ENCODE measurements at places on chromosomes 13 and 19.

DNA sequence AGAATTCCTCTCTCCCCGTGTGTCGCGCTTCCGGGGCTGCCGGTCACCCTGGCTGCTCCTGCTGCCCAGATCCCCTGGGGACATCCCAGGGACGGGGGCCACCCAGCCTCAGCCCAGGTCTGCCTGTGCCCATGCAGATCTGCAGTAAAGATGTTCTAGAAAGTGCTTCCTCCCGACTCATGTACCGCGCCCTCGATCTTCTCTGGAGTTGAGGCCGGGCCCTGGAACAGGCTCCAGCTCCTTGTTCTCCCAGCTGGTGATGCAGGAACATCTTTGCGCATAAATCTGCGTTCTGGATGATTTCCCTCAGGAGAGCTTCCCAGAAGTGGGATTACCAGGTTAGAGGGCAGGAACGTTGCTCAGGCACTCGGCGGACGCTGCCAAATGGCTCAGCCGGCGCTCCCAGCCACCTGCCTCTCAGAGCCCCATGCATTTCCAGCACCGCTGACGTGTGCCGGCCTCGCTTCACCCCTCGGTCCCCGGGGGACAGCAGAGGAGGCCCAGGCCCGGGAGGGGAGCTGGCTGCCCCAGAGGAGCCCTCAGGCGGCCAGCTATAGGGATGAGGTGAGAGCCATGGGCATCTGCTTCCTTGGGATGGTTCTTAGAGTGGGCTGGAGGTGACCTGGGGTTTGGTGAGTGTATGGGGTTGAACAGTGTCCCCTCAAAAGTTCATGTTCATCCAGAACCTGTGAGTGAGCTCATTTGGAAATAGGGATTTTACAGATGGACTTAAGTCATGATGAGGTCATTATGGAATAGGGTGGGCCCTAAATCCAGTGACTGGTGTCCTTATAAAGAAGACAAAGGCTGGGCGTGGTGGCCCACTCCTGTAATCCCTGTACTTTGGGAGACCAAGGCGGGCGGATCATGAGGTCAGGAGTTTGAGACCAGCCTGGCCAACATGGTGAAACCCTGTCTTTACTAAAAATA is 42.6 kb downstream of the CRTC1 start:
- DNase-seq = no peak

DNA sequence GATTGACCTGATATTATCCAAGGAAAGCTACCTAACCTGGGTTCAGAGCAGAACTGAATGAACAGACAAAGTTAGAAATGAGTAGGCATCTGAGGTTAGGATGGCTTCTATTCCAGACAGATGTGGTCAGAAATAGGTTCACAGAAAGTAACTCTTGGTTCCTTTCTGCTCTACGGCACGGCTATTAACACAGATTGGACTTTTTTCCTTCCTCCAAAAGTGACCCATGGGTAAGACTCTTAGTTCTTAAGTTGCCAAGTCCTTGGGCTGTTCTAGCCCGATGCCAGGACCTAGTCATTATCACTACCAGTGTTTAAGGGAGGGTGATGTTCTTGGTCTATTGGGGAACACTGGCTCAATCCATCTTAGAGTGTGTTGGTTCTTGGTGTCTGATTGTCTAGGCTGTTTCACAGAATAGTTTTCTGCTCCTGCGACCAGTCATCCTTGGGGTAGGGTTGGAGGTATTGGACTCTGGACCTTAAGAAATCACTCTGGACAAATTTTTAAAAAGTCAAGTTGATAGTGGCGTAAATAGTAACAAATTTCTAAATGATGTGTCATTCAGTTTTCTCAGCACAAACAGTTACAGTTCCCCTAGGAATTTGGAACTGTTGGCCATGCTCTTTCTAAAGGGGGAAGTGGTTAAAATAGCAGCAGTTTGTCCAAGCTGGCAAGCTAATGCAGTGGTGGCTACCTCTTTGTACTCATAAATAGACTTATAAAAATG is 60.1 kb upstream of the MYCBP2 start:
- peak; percentile 29 for DNase-seq

GRCh38 chr13:111209613-111210012 is 94.5 kb downstream of the ARHGEF7 start:
- no peak for DNase-seq

DNA sequence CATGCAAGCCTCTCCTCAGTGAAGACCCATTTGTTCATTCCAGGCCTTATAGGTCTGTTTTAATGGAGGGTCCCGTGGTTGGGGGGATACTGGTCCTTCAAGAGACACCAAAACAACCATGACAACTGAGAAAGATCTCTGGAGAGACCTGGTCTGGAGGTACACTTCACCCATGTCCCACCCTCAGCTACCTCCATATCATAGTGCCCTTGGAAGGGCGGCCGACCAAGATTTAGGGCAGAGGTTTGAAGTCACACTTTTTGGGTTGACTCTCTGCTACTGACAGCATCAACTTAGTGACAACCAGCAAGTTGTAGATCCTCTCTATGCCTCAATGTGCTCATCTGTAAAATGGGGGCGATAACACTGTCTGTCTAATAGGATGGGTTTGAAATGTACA is 177.3 kb downstream of the TSHZ3 start:
- DNase-seq = no peak

- no peak for DNase-seq
These were observed 497.1 kb downstream of the DCT start for GRCh38 chr13:93982179-93982918.

DNA sequence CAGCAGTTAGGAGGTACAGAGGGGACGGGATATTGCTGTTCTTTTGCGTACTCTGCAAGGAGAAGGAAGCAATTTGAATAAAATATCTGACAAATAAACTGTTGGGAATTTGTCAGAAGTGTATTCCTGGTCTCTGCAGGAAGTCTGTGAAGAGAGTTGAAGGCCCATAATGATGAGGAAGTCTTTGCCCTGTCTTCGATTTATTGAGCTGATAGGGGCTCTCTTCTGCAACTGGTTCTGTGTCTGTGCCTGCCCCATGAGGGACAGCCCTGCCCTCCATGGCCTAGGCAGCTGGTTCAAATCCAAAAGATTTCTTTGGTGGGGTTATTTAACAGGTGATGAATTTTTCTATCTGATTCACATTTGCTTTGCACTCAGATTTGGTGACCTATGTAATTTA is 339.7 kb upstream of the EDNRB start:
- DNase-seq = no peak

GRCh38 chr13:30766231-30766630 is 30.9 kb downstream of the ALOX5AP start:
- no peak for DNase-seq

DNA sequence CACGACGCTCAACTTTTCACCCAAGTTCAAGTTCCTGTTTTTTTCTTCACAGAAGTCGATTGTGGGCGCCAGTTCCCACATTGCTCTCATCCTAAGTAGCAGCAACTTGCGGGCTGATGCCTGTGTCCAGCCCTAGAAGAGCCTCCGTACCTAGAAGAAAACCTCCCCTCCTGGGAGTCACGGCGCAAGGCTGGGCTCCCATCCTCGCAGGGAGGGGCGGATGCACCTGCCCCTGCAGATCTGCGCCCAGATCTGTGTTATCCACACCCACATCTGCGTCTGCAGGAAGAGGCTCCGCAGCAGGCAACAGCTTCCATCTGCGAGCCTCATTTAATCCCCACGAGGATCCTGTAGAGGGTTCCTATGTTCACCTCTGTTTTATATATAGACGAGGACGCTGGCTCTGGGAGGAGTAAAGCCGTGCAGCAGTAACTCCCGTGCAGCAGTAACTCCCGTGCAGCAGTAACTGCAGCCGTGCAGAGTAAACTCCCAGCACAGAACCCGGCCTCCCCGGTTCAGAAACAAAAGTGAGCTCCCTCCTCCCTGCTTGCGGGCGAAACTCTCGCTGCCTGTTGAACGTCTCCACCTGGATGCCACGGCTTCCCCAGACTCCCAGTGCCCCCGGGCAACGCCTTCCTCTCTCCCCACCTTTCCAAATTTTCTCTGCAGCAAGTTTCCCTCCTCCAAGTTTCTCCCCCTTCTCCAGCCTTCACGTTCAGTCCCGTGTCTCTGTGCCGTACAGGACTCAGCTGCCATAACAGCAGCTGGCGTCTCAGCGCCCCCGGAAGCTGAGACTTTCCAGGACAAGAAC is 23.5 kb upstream of the LAIR1 start:
- peak; percentile 12 for DNase-seq

Data from activated CD4-positive, alpha-beta T cell treated with anti-CD3 and anti-CD28 coated beads, Interleukin-2, Interleukin-6, amounts not matched to agents 100 ng/mL and 50 ng/mL, durations not matched to agents 16 hours and 8 hours (primary cell).